Ovary (tissue), 10 donors: ENCODE measurements at places on chromosomes 13 and 19. TPM values are rescaled to one million over a fixed set of nuclear protein-coding genes. Genes with fewer than 3 reads are reported as not detected.

DNA sequence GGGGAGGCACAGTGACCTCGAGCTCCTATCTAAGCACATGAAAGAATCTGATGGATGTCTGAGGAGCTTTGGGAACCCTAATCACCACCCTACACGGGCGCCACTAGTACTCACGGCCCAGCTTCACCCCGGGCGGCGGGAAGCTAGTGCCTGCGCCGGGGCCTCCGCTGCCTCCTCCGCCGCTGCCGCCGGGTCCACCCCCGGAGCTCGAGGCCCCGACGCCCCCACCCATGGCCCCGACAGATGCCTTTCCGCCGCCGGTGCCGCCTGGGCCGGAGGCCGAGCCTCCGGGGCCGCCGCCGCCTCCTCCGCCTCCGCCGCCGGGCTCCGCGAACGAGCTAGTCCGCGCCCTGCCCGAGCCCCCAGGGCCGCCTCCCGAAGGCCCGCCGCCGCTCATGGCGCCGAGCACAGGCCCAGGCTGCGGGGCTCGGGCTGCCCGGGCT is 312 bp downstream of the GSK3A start:
- peaks cover 15% of the 10 kb centered on the region for H3K4me1 ChIP-seq
- no peaks in the 10 kb centered on the region for H3K27me3 ChIP-seq

GRCh38 chr19:50835103-50835784 is 1.9 kb upstream of the KLK15 start:
- H3K27me3 ChIP-seq, result no peaks in the 10 kb centered on the region
- DNase-seq, result no peak
- no peaks in the 10 kb centered on the region for H3K36me3 ChIP-seq
- peak overlapping the region; percentile 36 for H3K4me3 ChIP-seq

DNA sequence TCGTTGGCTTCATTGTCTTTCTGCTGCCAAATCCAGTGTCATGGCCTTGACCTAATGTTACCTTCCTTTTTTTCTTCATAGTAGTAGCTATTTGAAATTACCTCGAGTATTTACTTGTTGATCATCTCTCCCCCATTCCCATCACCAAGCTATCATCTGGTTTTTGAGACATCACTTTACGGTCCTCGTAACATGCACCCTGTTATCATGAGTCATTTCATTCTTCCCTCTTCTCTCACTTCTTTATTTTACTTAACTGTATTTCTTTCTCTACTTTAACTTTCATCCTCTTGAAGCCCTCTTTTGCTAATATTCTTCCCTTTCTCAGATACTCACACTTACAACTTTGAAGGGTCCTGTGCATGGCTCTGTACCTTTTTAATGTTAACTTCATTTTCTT is 31.8 kb downstream of the TPP2 start:
- no peaks in the 10 kb centered on the region for H3K36me3 ChIP-seq
- no peaks in the 10 kb centered on the region for H3K4me1 ChIP-seq
- no peak overlapping the region for H3K4me3 ChIP-seq
- H3K27me3 ChIP-seq, result no peaks in the 10 kb centered on the region
- no peak overlapping the region for H3K27ac ChIP-seq

DNA sequence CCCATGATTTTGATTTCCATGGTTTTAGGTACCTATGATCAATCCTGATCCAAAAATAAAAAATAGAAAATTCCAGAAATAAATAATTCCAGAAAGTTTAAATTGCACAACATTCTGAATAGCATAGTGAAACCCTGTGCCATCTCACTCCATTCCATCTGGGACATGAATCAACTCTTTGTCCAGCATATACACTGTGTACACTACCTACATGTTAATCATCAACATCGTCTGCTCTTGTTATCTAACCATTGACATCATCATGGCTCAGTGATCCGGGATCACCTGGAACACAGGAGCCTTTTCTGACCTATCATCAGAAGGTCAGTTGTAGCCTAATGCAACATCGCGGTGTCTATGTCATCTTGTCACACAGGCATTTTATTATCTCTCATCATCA is 75.6 kb downstream of the MYO16 start:
- no peak overlapping the region for H3K27ac ChIP-seq
- H3K27me3 ChIP-seq, result no peaks in the 10 kb centered on the region
- no peaks in the 10 kb centered on the region for H3K36me3 ChIP-seq
- H3K4me3 ChIP-seq, result no peak overlapping the region
- no peak for DNase-seq

- H3K4me1 ChIP-seq, result peaks cover 6% of the 10 kb centered on the region
- H3K27ac ChIP-seq, result no peak within 1 kb of the TSS
- DNase-seq, result peak; percentile 63
- H3K36me3 ChIP-seq, result no peaks in the 10 kb centered on the region
Measured at GRCh38 chr19:57830071-57830602, at the start of gene ZNF587B. TSS of gene ZNF587B (plus strand) at chr19:57830299. CDS start at chr19:57830529, 230 bp downstream.

DNA sequence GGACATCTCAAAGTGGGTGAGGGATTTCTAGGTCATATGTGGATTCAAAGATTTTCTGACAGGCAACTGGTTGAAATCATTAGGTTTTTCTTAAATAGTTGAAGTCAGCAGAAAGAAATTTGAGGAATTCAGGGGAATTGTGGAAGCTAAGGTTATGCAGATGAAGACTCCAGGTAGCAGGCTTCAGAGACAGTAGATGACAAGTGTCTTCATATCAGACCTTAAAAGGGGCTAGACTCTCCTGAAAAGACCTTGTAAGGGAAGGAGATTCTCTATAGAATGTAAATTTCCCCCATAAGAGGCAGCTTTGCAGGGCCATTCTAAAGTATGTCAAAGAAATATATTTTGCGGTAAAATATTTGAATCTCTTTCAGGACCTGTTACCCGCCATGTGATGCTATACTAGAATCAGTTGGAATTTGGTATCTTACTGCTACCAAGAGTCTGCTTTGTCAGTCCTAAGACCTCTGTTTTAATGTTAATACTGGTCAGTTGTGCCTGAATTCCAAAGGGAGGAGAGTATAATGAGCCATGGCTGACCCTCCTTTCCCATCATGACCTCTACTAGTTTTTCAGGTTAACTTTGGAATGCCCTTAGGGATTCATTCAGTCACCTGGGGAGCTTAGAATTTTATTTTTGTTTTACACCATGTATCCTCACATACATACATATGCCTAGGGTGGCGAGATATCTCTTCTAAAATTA is 1115.5 kb upstream of the SLC10A2 start:
- DNase-seq, result no peak
- H3K27me3 ChIP-seq, result no peaks in the 10 kb centered on the region
- no peak overlapping the region for H3K27ac ChIP-seq
- no peaks in the 10 kb centered on the region for H3K36me3 ChIP-seq
- no peaks in the 10 kb centered on the region for H3K4me1 ChIP-seq

GRCh38 chr13:38981096-38981495 is 9.5 kb downstream of the STOML3 start:
- H3K27ac ChIP-seq, result no peak overlapping the region
- no peaks in the 10 kb centered on the region for H3K36me3 ChIP-seq
- peaks cover 5% of the 10 kb centered on the region for H3K4me1 ChIP-seq
- H3K27me3 ChIP-seq, result no peaks in the 10 kb centered on the region

DNA sequence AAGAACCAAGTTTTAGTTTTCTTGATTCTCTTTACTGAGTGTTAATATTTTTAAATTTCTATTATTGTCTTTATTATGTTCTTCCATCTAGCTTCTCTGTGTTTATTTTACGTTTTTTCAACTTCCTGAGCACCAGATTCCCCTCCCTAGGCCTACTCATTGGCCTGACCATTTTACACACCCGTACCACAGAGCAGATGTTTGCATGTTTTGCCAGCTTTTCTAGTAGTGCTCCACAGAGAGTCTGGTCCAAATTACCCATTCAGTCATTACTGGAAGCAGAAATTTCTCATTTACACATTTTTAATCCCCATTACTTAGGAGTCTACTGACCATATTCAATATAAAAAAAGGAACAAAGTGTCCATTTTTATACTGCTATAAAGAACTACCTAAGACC is 66.9 kb downstream of the ING1 start:
- H3K4me1 ChIP-seq, result peaks cover 4% of the 10 kb centered on the region
- H3K4me3 ChIP-seq, result no peak overlapping the region
- DNase-seq, result no peak
- H3K27me3 ChIP-seq, result no peaks in the 10 kb centered on the region

DNA sequence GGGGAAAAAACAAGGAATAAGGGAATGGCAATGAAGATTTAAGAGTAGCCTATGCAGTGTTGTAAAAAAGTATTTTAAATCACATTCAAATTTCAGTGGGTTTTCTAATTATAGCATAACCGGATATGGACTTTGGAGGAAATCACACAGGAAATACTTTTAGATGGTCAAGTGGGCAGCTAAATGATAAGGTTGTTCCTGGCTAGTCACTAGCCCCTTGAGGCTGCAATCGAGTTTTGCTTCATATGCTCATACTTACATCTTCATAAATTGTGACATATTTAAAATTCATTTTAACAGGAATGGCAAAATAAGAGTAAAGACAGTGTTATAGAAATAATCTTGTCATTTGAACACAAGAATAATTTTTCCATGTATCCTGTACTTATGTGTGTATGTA is 88.9 kb downstream of the WDFY2 start:
- no peaks in the 10 kb centered on the region for H3K36me3 ChIP-seq
- no peak for DNase-seq
- H3K27me3 ChIP-seq, result no peaks in the 10 kb centered on the region
- H3K4me3 ChIP-seq, result no peak overlapping the region
- no peaks in the 10 kb centered on the region for H3K4me1 ChIP-seq
- no peak overlapping the region for H3K27ac ChIP-seq

GRCh38 chr13:45542878-45543277 is 72.7 kb downstream of the ERICH6B start:
- no peaks in the 10 kb centered on the region for H3K36me3 ChIP-seq
- H3K27me3 ChIP-seq, result no peaks in the 10 kb centered on the region
- H3K27ac ChIP-seq, result no peak overlapping the region
- no peaks in the 10 kb centered on the region for H3K4me1 ChIP-seq
- H3K4me3 ChIP-seq, result no peak overlapping the region
- no peak for DNase-seq

- no peaks in the 10 kb centered on the region for H3K36me3 ChIP-seq
- H3K27me3 ChIP-seq, result no peaks in the 10 kb centered on the region
- H3K27ac ChIP-seq, result no peak overlapping the region
Measured at GRCh38 chr19:40229484-40229883, 3.0 kb upstream of the CCNP start.

The BCL3 gene
- total RNA-seq, result 57.1 TPM

The BORA gene
- 2.1 TPM for total RNA-seq

The ZNF610 gene
- 6.5 TPM for total RNA-seq

The ODAD3 gene
- total RNA-seq, result 0.72 TPM

The UQCRFS1 gene
- 20.1 TPM for total RNA-seq

The ZNF813 gene
- total RNA-seq, result 3.2 TPM

The LDLR gene
- total RNA-seq, result 102 TPM

The LRFN3 gene
- total RNA-seq, result 31.2 TPM

The SIGLEC6 gene
- total RNA-seq, result 0.40 TPM
